ENCODE measurements at places on chromosomes 16 and 17.

GRCh38 chr17:63626551-63627180, 4.4 kb downstream of the MAP3K3 start:
- no peak for DNase-seq

DNA sequence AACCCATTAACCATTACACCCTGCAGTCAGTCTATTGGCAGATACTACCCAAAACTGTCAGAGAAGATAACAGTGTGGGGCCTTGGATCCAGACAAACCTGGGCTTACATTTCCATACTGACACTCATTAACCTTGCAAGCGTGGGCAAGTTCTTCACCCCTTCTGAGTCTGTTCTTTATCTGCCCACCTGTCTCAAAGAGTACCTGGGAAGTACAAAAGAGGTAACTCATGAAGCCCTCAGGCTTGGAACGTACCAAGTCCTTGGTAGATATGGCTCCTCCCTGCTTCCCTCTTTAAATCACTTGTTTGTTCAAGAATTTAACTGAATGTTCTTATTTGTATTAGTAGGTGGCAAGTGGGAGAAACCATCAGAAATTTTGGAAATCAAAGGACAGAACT, 2.5 kb upstream of the IGSF6 start:
- no peak for DNase-seq

DNA sequence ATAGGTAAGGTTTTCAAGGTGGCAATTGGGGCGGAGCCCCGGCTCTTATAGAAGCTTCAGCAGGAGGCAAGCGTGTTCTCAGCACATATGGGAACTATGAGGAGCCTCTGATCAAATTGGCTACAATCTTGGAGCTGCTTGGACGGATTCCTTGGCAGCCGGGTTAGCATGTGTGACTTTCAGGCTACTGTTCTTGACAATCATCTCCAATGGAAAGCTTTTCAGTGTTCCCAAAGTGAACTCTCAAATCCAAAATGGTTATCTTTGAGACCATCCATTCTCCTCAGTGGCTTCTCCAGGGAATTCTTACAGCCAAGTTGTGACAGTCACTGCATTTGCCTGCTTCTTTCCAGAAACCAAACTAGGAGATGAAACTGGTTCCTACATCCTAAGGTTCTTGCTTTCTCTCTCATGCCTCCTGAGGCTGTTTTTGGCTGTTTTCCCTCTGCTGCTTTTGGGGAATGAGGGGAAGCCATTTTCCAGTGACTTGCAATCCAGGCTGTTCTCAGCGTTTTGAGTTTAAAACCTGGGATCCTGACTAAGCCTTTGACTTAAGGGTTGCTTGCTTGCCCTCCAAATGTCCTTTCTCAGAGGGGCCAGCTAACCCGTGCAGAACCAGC, 10.9 kb downstream of the HAS3 start:
- no peak for DNase-seq

DNA sequence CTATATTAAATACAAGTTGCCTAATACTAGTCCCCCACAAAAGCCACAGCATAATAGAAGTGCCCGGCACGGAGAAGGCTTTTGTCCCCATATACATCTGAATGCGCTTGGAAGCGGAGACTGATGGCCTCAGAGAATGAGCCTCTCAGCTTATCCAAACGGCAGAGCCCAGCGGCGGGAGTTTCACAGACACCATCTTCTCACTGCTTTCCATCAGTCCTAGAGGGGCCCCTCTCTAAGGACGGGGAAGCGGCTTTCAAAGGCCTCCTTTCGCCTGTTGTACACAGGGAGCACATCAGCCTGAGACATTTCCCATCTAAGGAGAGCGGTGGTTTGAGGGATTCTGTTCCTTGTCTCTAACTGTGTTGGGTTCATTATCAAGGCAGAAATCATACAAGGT, 16.9 kb downstream of the NXN start:
- DNase-seq = no peak

- DNase-seq = peak; percentile 45
Observed at GRCh38 chr16:50259334-50260205, 6.8 kb upstream of the ADCY7 start.

Measured in SHP77 (cell line).